ENCODE measurements at places on chromosomes 5 and 9. TPM values are rescaled to one million over a fixed set of nuclear protein-coding genes. Genes with fewer than 3 reads are reported as not detected.
A peak's percentile ranks its signal among the peaks of the same experiment; 100 is the strongest.

Gene RETREG1
- 3.2 TPM for total RNA-seq

DNA sequence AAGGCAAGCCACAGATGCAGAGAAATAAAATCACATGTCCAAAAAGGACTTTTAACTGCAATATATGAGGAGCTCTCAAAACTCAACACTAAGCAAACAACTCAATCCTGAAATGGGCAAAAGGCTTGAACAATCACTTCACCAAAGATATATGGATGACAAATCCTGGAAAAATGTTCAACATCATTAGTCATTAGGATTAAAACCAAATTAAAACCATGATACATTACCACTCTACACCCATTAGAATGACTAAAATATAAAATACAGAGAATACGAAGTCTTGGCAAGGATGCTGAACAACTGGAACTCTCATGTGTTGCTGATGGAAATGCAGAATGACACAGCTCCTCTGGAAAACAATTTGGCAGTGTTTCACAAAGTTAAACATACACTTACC is 277.4 kb downstream of the TLE1 start:
- DNase-seq = no peak

GRCh38 chr9:37992924-37993349 is 76.1 kb downstream of the SHB start:
- DNase-seq = no peak

Gene CCDC152
- not detected for total RNA-seq

- DNase-seq = no peak
Observed at GRCh38 chr5:73321757-73322436, 126.7 kb downstream of the FOXD1 start.

Gene OBP2B
- total RNA-seq = not detected

- no peak for DNase-seq
Observed at GRCh38 chr5:77015938-77016569, 14.2 kb upstream of the AGGF1 start.

Gene SLC36A2
- total RNA-seq = not detected

DNA sequence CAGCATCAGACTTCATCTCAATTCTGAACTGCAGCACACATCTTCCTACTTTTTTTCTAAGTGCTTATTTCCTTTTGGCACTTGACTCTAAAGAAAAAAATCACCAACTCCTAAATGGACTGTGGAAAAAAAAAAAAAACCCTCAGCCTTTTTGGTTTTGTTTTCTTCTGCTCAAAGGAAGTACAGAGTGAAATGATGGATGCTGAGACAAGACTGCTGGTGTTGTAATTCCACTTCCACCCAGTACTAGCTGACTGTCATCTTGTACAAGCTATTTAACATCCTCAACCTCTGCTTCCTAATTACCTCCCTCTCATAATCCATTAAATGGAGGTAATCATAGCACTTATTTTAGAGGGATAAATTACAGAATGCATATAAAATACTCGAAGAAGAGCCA is 171.5 kb upstream of the GNA14 start:
- no peak for DNase-seq

GRCh38 chr9:34343090-34343489 is 13.7 kb downstream of the NUDT2 start:
- peak; percentile 62 for DNase-seq

DNA sequence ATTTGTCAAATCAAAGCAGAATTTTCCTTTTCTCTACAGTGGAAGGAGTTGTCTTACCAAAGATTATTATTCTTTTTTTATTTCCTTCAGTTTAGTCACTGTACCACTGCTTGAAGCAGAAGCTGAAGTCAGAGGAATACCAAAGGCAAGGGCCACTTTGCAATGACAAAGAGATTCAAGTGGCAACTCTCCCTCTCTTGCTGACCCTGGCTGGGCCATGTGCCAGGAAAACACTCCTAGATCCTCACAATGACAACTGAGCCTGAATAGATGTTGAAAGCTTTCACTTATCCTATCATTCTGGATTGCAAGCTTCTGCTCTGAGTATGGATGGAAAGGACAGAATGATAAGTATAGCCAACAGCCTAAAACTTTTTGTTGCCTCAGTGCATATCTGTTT is 618.3 kb downstream of the NR2F1-AS1 start:
- no peak for DNase-seq

DNA sequence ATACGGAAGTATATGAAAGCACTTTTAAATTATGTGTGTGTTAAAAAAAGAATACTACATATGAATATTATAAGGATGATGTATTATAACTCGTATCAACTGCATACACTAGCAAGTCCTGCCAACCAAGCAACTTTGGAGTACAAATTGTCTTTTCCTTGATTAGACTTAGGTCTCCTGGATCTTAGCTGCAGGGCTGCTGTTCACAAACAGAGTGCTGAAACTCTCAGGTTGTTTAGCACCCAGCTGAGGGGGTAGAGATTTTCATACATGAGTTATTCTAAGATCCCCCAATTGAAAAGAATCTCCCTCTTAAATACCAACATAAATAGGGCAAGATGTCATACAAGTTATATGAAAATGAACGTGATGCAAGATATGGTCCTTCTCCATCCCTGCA is 149.8 kb upstream of the TNC start:
- DNase-seq = no peak

Gene PPP6C
- total RNA-seq = 19.0 TPM

Gene WDR38
- total RNA-seq = 0.79 TPM

- DNase-seq = no peak
Observed at GRCh38 chr5:126472538-126472889, 49.3 kb downstream of the GRAMD2B start.

GRCh38 chr5:93890657-93891056 is 149.3 kb upstream of the POU5F2 start:
- DNase-seq = no peak

DNA sequence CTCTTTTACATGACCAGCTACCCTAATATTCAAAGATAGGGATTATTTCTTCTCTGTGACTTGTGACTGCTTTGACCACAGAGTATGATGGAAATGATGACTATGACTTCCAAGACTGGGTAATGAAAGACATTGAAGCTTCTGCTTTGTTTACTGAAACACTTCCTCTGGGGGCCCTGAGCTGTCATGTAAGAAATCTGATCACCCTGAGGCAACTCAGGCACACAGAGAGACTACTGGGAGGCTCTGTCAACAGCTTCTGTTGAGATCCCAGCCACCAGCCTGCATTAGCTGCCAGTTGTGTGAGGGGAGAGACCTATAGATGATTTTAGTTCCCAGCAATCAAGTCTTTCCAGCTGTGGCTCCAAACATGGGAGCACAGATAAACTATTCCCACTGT is 76.5 kb downstream of the KCTD16 start:
- no peak for DNase-seq

DNA sequence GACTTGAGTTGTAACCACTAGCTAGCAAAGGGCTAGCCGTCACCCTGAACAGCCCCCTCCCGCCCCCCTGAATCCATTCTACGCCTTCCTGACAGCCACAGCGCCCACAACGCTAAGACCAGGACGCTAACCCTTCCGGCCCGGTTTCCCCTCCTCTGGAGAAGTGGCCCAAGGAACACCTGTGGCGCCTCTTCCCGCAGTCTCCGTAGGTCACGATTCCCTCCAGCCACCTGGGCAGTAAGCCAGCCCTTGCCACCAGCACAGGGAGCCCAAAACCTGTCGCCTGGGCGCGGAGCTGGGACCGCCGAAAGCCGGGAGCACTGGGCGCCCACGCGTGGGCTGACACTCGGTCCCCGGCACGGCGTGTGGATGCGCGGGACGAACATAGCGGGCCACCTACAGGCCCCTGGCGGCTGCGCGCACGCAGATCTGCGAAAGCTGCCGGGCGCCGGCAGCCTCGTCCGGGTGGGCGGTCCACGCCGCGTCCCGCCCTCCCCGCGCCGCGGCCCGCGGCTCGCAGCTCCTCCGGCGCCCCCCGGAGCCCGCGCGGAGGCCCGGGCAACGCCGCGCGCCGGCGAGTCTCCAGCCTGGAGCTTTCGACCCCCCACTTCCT is 596 bp downstream of the IRF1 start:
- DNase-seq = peak; percentile 71

Gene IFNE
- total RNA-seq = 1.9 TPM

- peak; percentile 84 for DNase-seq
Observed at GRCh38 chr9:33329117-33329563, 38.8 kb downstream of the NFX1 start.

DNA sequence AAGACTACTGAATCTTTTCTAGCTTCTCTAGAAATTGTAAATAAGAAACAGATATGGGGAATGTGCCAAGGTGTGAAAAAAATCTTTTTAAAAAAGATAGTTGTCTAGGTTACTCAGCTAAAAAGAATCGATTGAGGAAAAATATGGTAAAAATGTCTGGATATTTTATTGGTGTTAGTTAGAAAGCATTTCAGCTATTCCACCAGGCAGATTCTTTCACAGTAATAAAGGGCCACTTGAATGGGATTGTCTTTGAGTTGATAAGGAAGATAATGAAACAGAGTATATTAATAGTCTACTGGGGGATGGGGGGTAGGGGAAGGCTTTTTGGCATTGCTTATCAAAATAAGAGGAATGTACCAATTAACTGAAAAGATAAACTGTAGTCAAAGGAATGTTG is 51.9 kb downstream of the SLIT3 start:
- no peak for DNase-seq

- no peak for DNase-seq
Observed at GRCh38 chr5:124648902-124649467, 97.5 kb downstream of the ZNF608 start.

GRCh38 chr9:14775917-14776316 is 53.4 kb upstream of the CER1 start:
- no peak for DNase-seq

GRCh38 chr9:3920604-3921582 is 379.0 kb downstream of the GLIS3 start:
- no peak for DNase-seq

Gene LCN15
- not detected for total RNA-seq

Gene SOHLH1
- not detected for total RNA-seq

DNA sequence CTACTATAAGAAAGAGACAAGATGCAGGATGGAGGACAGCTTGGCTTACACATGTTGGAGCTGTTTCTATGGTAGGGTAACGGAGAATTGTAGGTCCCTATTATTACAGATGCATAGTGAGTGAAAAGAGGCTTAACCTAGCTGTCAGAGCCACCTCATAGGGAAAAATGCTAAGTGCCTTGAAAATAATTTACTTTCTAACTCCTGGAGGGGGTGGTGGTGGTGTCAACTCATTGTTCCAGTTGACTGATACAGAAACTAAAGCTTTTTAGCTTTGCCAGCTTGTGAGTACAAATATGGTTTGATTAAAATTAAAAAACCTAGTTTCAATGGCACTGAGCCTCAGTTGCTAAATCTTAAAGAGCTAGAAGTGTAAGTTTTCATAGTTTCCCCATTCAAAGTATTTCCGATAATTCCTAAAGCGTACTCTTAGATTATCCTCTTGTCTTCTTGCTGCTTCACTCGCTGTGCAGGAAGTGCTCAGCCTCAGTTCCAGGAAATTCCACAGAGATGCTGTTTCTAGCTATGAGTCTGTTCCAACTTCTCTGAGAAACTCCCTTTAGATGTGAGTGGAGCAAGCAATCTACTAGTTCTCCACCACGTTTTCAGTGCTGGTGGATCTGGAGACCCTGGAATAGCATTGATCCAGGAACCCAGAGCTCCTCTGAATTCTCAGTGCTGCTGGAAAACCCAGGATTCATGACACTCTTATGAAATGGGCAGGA is 265.2 kb downstream of the DMAC1 start:
- DNase-seq = no peak

- no peak for DNase-seq
Observed at GRCh38 chr5:61464512-61464911, 132.5 kb downstream of the ZSWIM6 start.

Gene BARHL1
- not detected for total RNA-seq

DNA sequence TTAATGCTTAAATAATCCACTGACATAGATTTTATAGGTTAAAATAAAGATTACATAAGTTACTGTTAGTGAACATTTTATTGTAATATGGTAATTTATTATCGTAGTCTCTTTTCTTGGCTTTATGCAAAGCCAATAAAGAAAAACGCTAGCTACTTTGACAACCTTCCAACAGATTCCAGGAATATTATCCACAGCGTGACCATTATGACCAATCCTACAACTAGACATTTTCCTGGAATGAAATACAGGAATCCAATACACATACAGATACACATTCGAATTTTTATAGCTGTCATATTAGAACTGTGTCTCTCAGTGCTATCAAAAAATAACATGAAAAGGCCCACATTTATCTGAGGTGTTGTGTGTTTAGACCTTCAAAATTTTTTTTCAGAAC is 13.1 kb downstream of the RPS23 start:
- DNase-seq = no peak

Gene IFNA13
- total RNA-seq = not detected

DNA sequence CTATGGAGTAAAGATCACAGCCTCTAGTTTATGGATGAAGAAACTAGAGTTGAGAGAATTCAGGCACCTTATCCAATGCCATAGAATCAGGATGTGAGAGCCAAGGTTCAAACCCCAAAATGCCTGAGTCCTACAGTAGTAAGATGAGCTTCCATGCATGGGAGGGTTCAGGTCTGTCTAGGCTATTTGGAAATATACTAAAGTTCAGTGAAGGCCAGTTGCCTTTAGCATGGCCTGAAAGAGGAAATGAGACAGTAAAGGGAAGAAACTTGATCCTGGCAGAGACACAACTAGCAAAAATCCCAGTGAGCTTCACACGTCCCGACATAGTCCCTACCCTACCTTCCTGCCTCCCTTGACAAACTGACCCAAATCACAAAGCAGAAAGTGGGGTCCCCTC is 317.0 kb downstream of the RASEF start:
- no peak for DNase-seq

- DNase-seq = no peak
Observed at GRCh38 chr9:122097679-122098315, 4.7 kb upstream of the TTLL11 start.

Gene CARTPT
- not detected for total RNA-seq

Gene NUTM2F
- not detected for total RNA-seq

GRCh38 chr5:139051392-139051791 is 146.8 kb downstream of the SIL1 start:
- DNase-seq = no peak

Gene MYO10
- total RNA-seq = 3.2 TPM

DNA sequence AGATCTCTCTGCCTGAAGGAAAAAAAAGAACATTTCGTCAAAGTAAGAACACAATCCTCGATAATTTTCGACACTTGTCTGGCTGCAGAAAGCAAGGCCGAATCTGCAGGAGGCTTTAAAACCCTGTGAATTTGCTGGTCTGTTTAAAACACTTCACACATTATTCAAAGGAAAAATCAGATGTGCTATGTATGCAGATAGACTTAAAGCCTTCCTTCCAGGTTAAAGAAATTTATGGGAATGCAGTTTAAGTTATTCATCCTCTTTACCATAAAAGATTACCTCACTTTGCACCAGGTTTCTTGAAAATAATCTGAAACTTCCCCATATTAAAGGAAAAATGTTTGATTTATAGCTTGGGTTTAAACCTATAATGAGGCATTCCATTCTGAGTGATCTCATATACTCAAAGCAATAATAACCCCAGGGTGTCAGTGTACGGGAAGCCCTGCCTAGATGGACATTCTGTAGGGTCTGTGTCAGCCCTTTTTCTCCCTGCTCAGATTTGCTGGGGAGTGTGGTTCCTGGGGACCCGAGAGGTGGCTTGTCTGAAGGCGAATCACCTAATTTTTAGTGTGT is 323.5 kb upstream of the SLC24A2 start:
- no peak for DNase-seq

Gene ENTREP1
- total RNA-seq = 0.59 TPM

Gene MARVELD2
- total RNA-seq = 0.70 TPM

Data from uterus (tissue), 4 donors.